ENCODE measurements at places on chromosomes 6 and 20. TPM values are rescaled to one million over a fixed set of nuclear protein-coding genes. Genes with fewer than 3 reads are reported as not detected.

DNA sequence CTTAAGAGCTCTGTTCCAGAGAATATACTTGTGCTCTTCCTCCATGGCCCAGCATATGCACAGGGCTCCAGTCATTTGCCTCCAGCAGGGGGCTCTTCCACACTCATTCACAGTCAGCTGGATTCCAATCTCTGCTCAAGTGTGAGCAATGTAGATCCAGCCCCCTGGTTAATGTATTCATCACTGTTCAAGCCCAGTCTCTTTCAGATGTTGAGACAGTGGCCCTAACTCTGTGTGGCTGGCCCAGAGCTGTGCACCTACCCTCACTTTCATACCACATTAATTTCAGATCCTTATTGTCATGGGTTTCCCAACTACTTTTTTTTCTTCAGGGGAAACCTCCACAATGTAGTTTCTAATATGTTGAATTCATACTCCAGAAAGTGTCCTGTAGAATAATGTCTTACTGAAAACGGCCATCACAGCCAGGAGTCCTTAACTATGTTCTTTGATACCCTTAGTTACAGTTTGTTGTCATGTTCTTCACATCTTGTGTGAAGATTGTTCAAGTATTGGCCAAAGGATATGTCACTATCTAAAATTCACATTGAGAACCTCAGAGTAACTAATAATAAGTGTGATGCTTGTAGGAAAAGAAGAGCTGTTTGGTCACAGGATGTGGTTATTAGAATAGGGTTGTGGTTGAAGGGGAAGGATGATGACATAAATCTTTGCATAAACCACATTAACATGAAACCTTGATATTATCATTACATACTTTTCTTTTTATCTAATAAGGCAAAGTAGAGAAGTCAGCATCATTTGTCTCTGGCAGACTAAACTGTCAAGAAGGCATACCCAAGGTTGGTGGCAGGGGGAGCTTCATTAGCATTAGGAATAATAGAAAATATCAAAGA, 14.4 kb upstream of the HLA-DQA1 start:
- H3K27me3 ChIP-seq = no peaks in the 10 kb centered on the region
- peak; percentile 44 for DNase-seq
- H3K4me1 ChIP-seq = no peaks in the 10 kb centered on the region
- H3K4me3 ChIP-seq = no peak overlapping the region

SMPDL3A gene
- 641 TPM for total RNA-seq

GRCh38 chr6:79127660-79128059, 49.6 kb upstream of the PHIP start:
- no peaks in the 10 kb centered on the region for H3K27me3 ChIP-seq
- DNase-seq = no peak
- H3K4me1 ChIP-seq = no peaks in the 10 kb centered on the region
- H3K36me3 ChIP-seq = no peaks in the 10 kb centered on the region
- no peak overlapping the region for H3K27ac ChIP-seq
- no peak overlapping the region for H3K4me3 ChIP-seq

- H3K36me3 ChIP-seq = no peaks in the 10 kb centered on the region
- no peaks in the 10 kb centered on the region for H3K27me3 ChIP-seq
- no peak overlapping the region for H3K4me3 ChIP-seq
- H3K4me1 ChIP-seq = no peaks in the 10 kb centered on the region
- DNase-seq = no peak
These were observed 205.4 kb upstream of the BMP2 start for GRCh38 chr20:6562111-6562510.

DNA sequence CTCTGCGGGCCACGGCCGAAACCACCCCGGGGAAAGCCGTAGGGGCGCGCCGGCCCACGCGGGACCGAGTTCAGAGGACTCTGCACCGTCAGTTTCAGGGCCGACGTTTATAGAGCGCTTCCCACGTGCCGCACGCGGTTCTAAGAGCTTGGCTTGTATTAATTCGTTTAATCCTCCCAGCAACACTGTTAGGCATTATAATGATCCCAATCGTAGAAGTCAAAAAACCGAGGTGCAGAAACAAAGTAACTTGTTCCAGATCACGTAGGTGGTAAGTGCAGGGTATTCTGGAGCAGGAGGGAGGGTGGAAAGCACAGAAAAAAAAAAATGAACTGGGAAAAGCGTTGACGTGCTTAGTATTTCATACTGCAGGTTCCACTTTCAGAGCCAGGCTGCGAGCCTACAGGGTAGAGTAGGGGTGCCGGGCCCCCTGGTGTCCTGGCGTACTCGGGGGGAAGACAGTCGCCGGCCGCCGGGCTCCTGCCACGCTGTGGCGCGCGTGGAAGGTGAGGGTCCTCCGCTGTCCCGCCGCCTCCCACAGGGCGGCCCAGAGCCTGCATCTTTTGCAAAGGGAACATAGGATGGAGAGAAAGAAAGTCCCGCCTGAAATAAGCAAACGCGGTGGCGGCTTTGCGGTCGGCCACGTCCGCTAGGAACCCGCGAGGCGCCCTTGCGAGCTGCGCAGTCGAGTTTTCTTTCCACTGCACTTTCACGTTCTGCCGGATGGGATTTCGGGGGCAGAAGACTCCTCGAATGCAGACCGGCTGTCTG, 10.2 kb upstream of the FOXF2 start:
- no peak for DNase-seq
- H3K4me1 ChIP-seq = peaks cover 4% of the 10 kb centered on the region
- no peak overlapping the region for H3K27ac ChIP-seq
- H3K27me3 ChIP-seq = peaks cover 55% of the 10 kb centered on the region

- H3K27ac ChIP-seq = no peak overlapping the region
- H3K27me3 ChIP-seq = no peaks in the 10 kb centered on the region
- no peak overlapping the region for H3K4me3 ChIP-seq
- no peaks in the 10 kb centered on the region for H3K36me3 ChIP-seq
These were observed 857.3 kb downstream of the FRK start for GRCh38 chr6:115203381-115203780.

SSTR4 gene
- not detected for total RNA-seq

- no peaks in the 10 kb centered on the region for H3K4me1 ChIP-seq
- H3K27ac ChIP-seq = no peak overlapping the region
- DNase-seq = no peak
- H3K4me3 ChIP-seq = no peak overlapping the region
- H3K36me3 ChIP-seq = no peaks in the 10 kb centered on the region
- no peaks in the 10 kb centered on the region for H3K27me3 ChIP-seq
These were observed 67.6 kb downstream of the CD2AP start for GRCh38 chr6:47545223-47545622.

GRCh38 chr6:1716396-1716795, 106.7 kb downstream of the FOXC1 start:
- H3K4me3 ChIP-seq = no peak overlapping the region
- H3K4me1 ChIP-seq = no peaks in the 10 kb centered on the region
- DNase-seq = no peak
- H3K27ac ChIP-seq = no peak overlapping the region

GRCh38 chr6:151240036-151240685, 394 bp downstream of the AKAP12 start:
- H3K36me3 ChIP-seq = no peaks in the 10 kb centered on the region
- H3K27me3 ChIP-seq = no peaks in the 10 kb centered on the region
- peaks cover 8% of the 10 kb centered on the region for H3K4me1 ChIP-seq
- peak overlapping the region; percentile 46 for H3K4me3 ChIP-seq
- peak overlapping the region; percentile 84 for H3K27ac ChIP-seq
- peak; percentile 70 for DNase-seq

DNA sequence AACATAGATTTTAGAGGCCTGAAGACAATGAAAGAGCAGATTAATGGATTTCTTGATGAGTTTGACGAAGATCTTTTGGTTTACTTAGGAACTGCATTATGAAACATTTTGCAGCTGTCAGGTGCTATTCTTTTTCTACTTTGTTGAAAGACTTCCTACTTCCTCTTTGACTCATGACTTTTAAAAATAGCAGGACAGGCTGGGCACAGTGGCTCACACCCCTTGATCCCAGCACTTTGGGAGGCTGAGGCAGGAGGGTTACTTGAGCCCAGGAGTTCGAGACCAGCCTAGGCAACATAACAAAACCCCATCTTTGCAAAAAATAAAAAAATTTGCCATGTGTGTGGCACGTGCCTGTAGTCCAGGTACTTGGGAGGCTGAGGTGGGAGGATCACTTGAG, 52.0 kb downstream of the ITCH start:
- H3K4me3 ChIP-seq = no peak overlapping the region
- no peak for DNase-seq
- no peak overlapping the region for H3K27ac ChIP-seq
- no peaks in the 10 kb centered on the region for H3K4me1 ChIP-seq

DNA sequence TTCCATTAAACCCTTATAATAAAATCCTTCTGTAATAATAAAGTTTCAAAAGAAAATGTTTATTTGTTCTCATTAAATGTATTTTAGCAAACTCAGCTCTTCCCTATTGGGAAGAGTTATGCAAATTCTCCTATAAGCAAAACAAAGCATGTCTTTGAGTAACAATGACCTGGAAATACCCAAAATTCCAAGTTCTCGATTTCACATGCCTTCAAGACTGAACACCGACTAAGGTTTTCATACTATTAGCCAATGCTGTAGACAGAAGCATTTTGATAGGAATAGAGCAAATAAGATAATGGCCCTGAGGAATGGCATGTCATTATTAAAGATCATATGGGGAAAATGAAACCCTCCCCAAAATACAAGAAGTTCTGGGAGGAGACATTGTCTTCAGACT, 3.8 kb downstream of the IL17A start:
- H3K27ac ChIP-seq = no peak overlapping the region
- no peaks in the 10 kb centered on the region for H3K27me3 ChIP-seq
- DNase-seq = no peak

PIGU gene
- total RNA-seq = 29.5 TPM

DNA sequence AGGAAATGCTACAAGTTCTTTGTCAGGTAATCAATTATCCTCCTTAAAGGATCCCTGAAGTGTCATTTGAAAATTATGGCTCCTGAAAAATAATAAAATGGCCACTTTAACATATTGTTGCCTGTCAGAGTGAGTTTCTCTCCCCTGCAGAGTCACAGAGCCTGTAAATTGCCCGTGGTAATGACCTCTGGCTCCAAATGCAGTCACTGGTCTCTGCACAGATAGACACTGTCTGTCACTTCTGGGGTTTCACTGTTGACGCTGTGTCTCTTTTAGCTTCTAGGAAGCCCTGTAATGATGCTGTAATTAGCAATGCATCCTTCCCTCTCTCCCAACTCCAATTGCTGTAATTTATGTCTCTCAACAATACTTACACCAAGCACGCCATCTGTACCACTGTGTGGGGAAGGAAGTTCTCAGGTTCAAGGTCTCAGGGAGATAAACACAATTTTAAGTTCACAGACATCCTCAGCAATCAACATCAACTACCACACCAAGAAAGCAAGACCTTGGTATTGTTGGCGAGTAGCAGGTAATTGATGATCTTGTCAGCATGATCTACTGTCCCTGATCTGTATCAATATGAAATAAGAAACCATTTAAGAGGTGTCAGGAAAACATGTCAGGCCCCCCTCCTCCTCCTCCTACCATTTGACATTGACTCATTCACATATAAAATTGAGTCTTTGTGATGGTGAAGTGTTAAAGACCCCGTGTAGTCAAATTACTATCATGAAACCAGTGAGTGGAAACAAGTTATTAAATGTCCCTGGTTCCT, 91.2 kb upstream of the SULF2 start:
- no peaks in the 10 kb centered on the region for H3K36me3 ChIP-seq
- no peak overlapping the region for H3K27ac ChIP-seq
- no peaks in the 10 kb centered on the region for H3K4me1 ChIP-seq
- H3K4me3 ChIP-seq = no peak overlapping the region
- H3K27me3 ChIP-seq = no peaks in the 10 kb centered on the region

IP6K3 gene
- 0.88 TPM for total RNA-seq

L3MBTL1 gene
- 27.2 TPM for total RNA-seq

GRCh38 chr20:54266844-54267243, 59.0 kb downstream of the PFDN4 start:
- DNase-seq = no peak
- no peak overlapping the region for H3K27ac ChIP-seq
- no peaks in the 10 kb centered on the region for H3K36me3 ChIP-seq
- H3K4me1 ChIP-seq = no peaks in the 10 kb centered on the region
- H3K4me3 ChIP-seq = no peak overlapping the region

AURKA gene
- total RNA-seq = 4.7 TPM

GRCh38 chr20:46984405-46984804, 89.8 kb downstream of the EYA2 start:
- DNase-seq = no peak
- no peaks in the 10 kb centered on the region for H3K36me3 ChIP-seq
- H3K4me3 ChIP-seq = no peak overlapping the region
- no peaks in the 10 kb centered on the region for H3K27me3 ChIP-seq

RIPPLY2 gene
- total RNA-seq = not detected

DNA sequence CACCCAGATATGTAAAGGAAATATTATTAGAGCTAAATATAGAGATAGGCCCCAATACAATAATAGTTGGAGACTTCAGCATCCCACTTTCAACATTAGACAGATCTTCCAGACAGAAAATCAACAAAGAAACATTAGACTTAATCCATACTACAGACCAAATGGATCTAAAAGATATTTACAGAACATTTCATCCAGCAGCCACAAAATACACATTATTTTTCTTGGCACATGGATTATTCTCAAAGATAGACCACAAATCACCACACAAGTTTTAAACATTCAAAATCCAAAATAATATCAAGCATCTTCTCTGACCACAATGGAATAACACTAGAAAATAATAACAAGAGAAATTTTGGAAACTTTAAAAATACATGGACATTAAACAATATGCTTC, 1159.1 kb upstream of the CITED2 start:
- H3K27me3 ChIP-seq = no peaks in the 10 kb centered on the region
- DNase-seq = no peak
- H3K27ac ChIP-seq = no peak overlapping the region

GRCh38 chr6:152364866-152365265, 272.3 kb downstream of the SYNE1 start:
- no peak overlapping the region for H3K27ac ChIP-seq
- H3K4me3 ChIP-seq = no peak overlapping the region
- no peaks in the 10 kb centered on the region for H3K27me3 ChIP-seq
- no peaks in the 10 kb centered on the region for H3K36me3 ChIP-seq
- H3K4me1 ChIP-seq = no peaks in the 10 kb centered on the region

IMPG1 gene
- total RNA-seq = not detected

DNA sequence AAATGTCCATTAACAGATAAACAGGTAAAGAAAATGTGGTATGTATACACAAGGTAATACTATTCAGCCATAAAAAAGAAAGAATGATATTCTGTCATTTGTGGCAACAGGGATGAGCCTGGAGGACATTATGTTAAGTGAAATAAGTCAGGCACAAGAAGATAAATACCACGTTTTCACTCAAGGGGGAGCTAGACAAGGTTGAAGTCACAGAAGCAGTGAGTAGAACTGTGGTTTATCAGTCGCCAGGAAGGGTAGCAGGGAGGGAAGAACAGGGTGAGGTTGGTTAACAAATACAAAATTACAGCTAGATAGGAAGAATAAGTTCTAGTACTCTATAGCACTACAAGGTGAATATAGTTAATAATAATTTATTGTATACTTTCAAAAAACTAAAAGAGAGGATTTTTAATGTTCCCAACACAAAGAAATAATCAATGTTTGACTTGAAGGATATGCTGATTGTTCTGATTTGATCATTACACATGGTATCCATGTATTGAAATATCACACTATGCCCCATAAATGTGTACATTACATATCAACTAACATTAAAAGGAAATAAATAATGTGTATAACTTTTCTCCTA, 21.1 kb downstream of the RTN4IP1 start:
- no peaks in the 10 kb centered on the region for H3K36me3 ChIP-seq
- H3K27ac ChIP-seq = no peak overlapping the region
- H3K27me3 ChIP-seq = no peaks in the 10 kb centered on the region
- no peaks in the 10 kb centered on the region for H3K4me1 ChIP-seq
